ENCODE measurements at places on chromosomes 16 and 17. TPM values are rescaled to one million over a fixed set of nuclear protein-coding genes. Genes with fewer than 3 reads are reported as not detected.
A peak's percentile ranks its signal among the peaks of the same experiment; 100 is the strongest.

- DNase-seq = no peak
Measured at GRCh38 chr17:38794221-38794620, 5.1 kb downstream of the PIP4K2B start.

DNA sequence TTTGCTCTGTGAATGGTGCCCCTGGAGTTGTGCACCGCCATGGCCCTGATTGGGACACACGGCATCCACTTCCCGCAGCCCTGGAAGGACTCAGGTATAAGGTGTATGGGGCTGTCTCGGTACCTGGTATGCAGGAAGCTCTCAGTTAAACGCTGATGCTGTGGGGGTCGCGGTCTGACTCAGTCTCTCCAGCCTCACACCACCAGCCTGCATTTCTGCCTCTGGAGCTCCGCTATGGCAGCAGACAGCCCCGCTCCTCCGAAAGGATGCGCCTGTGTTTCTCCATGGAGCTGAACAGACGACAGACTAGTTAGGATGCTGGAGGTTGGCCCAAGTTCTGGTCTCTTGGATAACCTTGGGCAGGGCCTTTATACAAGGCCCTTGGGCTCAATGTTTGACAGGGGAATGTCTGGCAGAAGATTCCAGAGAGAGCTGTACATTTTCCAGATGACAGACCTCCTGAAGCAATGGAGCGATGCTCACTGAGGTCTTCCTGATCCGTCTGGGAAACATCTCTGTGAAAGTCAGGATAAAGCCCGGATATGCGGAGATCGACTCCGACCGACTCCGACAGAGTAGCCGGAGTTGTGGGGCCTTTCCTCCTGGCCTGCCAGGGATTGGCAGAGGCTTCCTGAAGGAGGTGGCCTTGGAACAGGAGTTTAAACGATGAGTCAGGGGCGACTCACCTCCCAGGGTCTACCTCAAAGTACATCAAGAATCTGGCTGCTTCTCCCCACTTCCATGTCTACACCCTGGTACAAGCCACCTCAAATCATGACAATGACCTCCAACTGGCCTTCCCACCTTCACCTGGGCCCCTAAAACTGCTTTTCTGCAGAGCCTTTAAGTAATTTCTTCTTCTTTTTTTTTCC lies 21.9 kb upstream of the BCAR1 start:
- DNase-seq = no peak

DNA sequence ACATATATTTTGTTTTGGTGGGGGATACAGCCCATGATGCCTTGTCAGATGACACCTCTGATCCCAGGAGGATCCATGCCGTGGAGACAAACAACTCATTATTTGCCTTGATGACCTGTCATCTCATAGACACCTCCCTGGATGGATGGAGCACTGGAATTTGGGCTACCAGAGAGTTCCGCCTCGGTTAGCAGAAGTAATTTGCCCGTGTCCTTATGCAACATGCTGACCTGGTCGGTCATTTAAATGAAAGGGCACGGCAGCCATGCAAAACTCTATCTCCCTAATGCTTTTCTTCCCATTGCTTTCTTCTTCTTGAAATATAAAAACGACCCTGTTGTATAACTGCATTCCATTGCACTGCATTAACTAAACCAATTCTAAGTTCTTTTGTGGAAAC lies 145.3 kb downstream of the GRIN2A start:
- DNase-seq = no peak

- no peak for DNase-seq
Measured at GRCh38 chr17:50337956-50338355, 8.0 kb upstream of the XYLT2 start.

GRCh38 chr16:88826070-88826840 lies 14.5 kb upstream of the APRT start:
- no peak for DNase-seq

GRCh38 chr16:53465606-53466280 lies 31.5 kb downstream of the RBL2 start:
- DNase-seq = no peak

DNA sequence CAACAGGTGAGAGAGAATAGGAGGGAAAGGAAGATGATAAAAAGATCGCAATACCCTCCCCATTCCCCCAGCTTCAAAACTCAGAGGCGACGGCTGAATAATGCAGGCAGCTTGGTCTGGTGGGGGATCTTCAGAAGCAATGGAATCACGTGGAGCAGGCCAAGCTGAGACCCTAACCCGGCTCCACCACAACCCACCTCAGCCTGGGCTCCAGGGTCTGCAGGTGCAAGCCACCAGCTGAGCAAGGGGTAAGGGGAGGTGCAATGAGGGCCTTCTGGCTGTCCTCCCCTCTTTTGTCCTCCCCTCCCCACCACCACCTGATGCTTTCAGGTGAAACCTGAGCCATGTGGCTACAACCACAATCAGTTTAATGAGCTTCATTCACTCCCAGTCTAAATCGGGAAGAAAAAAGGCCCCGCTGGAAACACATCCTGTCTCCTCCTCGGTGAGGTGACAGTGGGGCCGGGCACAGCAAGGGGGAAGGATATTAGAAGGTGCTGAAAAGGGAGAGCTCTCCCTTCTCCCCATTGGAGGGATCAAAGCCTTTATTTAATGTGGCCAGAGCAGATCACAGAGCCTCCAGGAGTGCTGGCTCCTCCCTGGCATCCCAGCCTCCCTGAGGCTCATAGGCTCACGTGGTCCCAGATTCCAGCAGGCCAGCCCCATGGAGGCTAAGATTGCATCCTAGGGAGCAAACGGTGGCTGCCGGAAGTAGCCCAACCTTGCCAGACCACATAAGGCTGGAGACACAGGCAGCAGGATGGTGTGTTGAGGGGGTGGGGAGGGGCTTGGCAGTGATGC lies 261.0 kb downstream of the SOX9 start:
- DNase-seq = no peak

DNA sequence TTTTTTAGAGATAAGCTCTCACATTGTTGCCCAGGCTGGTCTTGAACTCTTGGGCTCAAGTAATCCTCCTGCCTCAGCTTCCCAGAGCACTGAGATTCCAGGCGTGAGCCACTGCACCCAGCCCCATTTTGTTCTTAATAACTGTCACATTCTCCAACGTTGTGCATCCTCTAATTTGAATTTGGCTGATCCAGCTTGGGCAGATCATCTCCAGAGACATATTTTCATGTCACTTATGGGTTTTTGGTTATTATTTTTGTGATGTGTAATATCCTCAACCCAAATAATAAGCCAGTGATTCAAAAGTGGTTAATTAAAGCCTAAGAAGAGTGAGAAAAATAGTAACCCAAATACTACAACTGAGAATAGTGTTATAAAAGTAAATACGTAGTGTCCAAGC lies 16.2 kb upstream of the COL1A1 start:
- DNase-seq = no peak

DNA sequence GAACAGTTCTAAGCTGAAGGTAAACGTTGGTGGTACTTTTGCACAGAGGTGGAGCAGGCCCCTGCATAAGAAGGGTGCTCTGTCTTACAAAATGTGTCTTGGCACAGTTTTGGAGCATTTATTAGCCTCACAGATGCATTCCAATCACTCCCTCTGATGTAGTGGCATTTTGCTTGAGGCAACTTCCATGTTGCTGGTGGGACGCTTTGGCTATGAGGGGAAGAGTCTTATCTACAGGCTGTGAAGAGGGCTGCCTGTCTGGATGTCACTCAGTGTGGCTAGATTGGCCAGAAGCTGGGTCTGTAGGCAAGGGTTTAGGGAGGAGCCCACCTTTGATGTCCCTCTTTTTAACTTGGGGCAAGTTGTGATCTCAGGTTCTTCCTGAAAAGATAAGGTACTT lies 2.6 kb upstream of the RARA start:
- no peak for DNase-seq

DNA sequence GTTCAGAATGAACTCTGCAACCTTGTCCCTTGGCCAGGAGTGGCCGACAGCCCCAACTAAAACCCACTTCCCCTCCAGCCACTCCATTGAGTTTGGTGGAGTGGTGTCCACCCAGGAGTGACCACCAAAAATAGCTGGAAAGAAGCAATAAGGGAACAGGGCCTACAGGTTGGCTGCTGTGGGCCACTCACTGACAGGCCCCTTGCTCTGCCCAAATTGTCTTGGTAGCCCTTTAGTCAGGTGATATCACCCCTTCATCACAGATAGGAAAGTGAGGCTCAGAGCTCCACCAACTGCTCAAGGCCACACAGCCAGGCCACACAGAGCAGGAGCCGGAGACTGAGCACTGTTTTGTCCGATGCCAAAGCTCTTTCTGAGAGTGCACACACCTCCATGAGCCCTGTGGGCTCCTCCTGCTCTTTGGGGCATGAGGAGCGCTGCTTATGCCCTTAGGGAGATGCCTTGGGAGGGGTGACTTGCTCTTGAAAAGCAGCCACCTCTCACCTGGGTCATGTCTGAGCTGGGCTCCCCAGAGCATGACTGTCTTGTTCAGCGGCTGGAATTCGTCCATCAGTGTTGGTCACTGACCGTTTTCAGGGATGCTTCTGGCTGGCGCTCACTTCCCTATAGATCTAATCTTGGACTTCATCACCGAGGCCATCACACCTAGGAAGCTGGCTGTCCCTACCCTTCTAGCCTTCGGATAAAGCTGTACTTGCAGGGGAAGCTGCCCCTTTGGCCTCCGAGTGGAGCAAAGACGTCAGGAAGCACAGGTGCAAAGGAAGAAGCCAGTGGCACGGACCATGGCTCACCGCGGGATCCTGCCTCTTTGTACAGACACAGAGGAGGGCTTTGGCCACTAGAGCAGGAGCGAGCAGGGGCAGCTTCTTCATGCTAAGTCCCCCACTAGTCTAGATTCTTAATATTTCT lies 186.0 kb upstream of the ZNF469 start:
- no peak for DNase-seq

GRCh38 chr17:77409282-77410161 lies 268.8 kb downstream of the SEC14L1 start:
- peak; percentile 30 for DNase-seq

DNA sequence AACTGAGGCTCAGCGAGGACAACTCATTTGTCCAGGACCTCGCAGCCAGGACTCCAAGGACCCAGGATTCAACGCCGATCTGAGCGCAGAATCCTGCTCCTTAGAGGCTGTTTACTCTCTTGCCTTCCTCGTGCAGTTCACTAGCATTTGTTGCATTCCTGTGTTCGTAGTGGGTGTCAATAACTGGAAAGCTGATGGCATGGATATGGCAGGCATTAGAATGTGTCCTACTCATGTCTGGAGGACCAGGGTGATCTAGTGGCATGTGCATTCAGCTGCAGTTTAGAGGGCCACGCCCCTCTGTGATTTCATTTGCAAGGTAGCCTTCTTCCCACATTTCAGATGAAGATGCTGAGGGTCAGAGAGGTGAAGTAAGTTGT lies 510 bp downstream of the CRISPLD2 start:
- no peak for DNase-seq

DNA sequence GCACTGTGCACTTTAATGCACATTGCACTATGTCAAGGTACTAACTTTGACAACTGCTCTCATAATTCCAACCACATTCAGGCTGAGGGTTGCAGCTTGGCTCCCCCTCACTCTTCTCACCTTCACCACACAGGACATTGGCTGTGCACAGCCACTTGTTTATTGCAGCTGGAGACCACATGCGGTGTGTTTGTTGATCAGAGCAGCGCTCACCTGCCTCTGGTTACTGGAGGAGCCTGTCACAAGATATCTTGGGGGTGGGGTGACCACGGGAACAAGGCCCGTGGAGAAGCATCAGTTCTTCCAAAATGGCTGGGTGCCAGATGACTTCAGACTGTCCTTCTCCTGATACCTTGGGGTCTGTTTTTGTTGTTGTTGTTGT lies 10.6 kb upstream of the CCL5 start:
- peak; percentile 80 for DNase-seq

- DNase-seq = peak; percentile 71
Measured at GRCh38 chr17:58338841-58339754, 10.5 kb upstream of the TSPOAP1 start.

- DNase-seq = no peak
Measured at GRCh38 chr16:76157629-76158028, 119.6 kb upstream of the CNTNAP4 start.

DNA sequence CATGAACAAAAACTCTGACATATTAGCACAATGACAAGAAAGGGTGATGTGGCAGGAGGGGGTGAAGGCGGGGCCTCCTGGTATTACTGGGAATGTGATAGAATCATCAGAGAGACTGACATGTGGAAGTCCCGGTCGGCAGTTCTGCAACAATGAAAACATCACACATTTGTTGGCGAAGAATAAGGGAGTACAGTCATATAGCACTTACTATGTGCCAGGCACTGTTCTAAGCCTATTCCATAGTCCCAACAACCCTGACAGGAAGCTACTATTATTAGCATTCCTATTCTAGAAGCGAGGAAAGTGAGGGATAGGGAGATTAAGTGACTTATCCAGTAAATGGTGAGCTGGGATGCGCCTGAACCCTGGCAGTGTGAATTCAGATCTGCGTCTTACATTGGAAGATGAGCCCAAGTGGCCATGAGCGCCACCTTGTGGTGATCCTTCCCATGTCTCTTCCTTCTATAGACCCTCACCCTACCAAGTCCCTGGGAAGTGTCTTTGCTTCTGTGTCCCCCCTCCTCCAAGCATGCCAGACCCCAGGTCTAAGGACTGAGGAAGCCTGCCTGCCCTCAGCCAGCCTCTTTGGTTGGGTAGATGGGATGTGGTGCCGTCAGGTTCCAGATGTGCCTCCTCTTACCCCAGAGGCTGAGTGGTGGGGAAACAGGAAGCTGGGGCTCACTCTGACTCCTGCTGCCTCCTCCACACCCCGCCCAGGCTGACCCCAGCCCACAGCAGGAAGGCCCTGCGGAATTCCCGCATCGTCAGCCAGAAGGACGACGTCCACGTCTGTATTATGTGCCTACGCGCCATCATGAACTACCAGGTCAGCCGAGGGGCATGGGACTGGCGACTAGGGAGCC lies 14.0 kb downstream of the FMNL1 start:
- DNase-seq = no peak

GRCh38 chr17:6374271-6374691 lies 60.6 kb downstream of the AIPL1 start:
- no peak for DNase-seq

DNA sequence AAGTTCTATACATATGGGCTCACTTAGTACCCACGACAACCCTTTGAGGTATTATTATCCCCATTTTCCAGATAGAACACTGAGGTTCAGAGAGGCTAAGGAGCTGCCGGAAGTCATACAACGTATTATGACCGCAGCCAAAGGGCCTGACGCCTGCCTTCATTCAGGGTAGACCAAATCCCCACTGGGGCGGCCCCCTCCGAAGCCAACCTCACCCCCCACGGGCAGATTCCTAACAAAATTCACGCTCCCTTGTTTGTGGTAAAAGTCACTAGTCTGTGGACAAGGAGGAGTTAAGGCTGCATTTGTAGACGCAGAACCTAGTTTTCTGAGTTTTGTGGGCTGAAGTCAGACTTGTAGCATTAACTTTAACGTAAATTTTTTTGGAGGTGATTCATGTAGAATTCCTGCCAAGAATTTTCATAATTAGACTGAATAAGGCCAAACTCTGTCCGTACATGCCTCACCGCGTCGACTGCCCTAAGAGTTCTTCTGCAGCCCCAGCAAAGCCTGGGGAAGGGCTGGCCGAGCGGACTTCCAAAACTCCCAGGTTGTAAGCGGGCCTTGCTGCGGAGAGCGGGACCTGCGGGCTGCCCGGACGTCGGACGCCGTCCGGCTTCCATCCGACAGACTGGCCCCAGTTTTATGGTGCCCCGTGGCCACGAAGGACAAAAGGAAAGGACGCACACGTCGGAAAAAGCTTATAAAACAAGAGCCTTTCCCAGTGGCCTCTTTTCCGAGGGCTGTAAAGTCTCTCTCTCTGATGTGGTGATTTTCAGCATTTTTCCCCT lies 75.7 kb downstream of the NXN start:
- no peak for DNase-seq

The CCL3 gene
- total RNA-seq = 1,244 TPM

The TERB1 gene
- not detected for total RNA-seq

The THRA gene
- total RNA-seq = 2.9 TPM

The STH gene
- total RNA-seq = not detected

The ZFHX3 gene
- 0.34 TPM for total RNA-seq

The TPSAB1 gene
- total RNA-seq = not detected

The KIF2B gene
- not detected for total RNA-seq

The TBC1D28 gene
- not detected for total RNA-seq
